ENCODE measurements at places on chromosomes 3 and 15.

DNA sequence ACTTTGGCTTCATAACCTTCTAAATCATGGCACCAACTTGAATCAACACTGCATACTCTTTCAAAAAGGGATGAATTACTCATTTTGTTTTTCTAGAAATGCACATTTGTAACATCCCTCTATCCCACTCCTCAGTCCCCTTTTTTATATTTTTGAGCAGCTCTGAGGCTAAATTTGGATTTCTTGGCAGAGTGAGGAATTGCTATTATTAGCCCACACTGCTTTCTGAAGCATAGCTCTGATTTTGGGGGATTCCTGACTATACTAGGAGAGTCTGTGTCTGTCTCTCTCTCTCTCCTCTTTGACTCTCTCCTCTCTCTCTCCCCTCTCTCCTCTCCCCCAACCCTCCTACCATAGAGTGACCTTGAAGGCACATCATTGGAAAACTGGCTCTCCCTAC, 76.6 kb downstream of the RBPMS2 start:
- DNase-seq: no peak

- no peak for DNase-seq
Observed at GRCh38 chr15:98967916-98968315, 39.7 kb downstream of the PGPEP1L start.

GRCh38 chr15:49628379-49628778, 7.5 kb downstream of the DTWD1 start:
- no peak for DNase-seq

GRCh38 chr3:157101486-157101885, 58.5 kb downstream of the CCNL1 start:
- DNase-seq: no peak

DNA sequence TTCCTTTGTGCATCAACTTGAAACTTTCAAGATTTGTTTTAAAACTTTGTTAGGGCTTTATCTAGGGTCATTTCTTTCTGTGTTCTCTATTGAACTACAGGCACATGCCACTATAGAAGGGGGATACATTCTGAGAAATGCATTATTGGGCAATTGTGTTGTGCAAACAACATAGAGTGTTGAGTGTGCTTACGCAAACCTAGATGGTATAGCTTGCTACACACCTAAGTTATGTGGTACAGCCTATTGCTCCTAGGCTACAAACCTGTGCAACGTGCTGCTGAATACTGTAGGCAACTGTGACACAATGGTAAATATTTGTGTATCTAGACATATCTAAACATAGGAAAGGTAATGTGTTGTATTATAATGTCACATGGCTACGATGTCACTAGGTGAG, 33.0 kb upstream of the KLF13 start:
- DNase-seq: no peak

GRCh38 chr3:35929158-35929557, 289.8 kb downstream of the ARPP21 start:
- DNase-seq: no peak

DNA sequence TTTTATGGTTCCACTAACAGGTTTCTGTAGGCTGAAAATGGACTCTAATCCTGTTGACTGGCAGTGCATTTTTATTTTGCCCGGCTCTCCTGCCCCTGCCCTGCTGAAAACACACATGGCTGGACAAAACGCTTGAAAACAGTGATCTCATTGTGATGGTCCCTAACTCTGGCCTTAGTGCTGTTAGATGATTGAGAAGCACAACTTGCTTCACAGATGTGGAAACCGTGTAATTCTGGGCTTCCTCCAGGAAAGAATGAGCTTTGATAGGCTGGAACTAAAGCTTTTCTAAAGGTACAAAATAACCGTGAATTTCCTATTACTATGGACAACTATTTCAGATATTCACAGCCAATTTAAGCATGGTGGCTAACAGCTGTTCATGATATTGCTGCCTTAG, 121.4 kb downstream of the VGLL3 start:
- DNase-seq: no peak

GRCh38 chr3:46609212-46609721, 3.1 kb upstream of the FAM240A start:
- DNase-seq: no peak

GRCh38 chr3:79125313-79125984, 642.3 kb downstream of the ROBO1 start:
- no peak for DNase-seq

DNA sequence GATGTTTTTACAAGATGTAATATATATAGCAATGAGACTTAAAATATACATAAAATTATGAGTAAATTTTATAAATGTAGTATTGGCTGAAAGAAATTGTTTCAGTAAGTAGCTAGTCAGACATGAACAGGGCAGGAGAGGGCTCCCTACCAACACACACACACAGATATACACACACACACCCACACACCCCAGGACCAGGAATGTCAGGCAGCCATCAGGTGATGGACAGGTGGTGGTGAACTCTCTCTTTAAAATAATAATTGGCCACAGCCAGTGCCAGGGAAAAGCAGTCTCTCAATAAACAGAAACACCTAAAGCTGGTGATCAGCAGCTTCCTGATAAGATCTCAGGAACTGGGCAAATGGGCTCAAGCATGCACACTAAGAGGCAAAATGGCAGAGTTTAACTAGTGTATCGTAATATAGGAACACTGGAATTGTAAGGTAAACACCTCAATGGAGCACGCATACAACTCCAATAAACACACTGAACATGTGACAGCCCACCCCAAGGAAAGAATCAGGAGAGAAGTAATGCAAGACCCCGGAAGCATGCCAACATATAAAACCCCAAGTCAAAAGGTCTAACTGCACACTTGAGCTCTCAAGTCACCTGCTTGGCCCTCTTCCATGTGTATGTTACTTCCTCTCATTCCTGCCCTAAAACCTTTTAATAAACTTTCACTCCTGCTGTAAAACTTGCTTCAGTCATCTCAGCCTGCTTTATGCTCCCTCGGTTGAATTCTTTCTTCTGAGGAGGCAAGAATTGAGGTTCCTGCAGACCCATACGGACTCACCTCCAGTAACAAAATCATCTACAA, 1034.1 kb upstream of the SEMA6D start:
- no peak for DNase-seq

GRCh38 chr3:53170325-53171063, 9.5 kb downstream of the PRKCD start:
- no peak for DNase-seq

DNA sequence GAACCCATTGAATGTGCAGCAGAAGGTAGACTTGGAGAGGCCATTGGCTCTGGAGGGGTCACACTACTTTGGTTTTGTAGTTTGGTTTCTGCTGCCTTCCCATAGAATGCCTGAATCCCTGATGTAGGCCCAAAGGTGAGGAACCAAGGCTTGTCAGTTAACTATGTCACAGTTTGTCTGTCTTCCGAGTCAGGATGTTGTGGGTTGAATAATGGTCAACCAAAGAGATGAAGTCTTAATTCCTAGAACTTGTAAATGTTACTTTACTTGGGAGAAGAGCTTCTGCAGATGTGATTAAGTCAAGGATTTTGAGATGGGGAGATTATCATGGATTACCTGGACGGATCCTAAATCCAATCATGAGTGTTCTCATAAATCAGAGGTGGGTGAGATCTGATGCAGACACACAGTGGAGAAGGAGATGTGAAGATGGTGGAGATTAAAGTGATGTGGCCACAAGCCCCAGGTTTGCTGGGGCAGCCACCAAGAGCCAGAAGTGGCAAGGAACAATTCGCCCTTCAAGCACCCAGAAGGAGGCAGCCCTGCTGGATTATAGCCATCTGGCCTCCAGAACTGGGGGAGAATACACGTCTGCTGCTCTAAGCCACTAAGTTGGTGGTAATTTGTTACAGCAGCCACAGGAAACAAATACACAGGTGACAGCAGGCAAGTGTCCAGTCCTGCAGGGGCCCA, 2.3 kb upstream of the CCR8 start:
- DNase-seq: no peak

DNA sequence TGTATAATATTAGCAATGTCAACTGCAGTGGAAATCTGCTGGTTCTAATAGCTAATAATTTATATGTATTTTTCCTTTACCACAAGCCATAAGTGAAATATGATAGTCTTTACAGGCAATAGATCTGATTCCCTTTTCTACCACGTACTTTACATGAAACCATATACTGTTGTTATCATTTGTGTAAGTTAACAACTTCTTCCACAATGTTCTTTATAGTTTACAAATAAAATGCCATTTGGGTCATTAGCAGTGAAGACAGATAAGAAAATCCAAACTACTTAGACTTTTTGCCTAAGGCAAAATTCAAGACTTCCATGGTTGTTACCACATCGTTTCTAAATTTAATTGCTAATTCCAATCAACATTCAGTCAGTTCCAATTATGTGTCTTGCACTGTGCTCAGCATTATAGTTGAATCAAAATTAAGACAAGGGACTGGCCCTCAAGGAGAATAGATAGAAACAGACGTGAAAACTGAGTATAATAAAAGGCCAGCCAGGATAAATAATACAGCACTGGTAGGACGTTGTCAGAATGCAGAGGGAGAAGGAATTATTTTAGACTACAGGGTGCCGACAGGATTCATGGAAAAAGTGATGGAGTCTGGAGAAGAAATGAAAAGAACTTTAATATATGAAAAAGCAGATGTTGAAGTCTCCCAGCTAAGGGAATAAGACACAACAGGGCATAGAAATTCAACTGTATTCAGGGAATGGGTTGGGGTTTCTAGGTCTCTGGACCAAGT, 249.8 kb downstream of the ALCAM start:
- DNase-seq: no peak

DNA sequence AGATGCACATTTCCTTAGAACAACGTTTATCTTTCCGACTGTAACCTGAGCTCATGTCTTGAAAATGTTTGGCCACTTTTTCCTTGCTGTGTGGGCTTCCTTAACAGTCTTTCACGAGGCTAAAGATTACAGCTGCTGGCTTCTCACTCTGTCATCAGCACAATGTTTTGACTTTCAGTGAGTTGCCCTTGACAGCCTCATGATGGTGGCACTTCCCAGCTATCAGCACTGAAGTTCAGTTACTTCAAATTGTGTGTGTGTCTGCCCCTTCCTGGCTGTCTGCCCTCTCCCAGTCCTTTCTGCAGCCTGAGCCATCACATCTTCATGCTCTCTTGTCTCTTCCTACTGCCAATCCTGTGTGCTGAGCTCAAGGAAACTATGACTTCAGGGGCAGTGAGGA, 152.2 kb downstream of the NTRK3 start:
- no peak for DNase-seq

DNA sequence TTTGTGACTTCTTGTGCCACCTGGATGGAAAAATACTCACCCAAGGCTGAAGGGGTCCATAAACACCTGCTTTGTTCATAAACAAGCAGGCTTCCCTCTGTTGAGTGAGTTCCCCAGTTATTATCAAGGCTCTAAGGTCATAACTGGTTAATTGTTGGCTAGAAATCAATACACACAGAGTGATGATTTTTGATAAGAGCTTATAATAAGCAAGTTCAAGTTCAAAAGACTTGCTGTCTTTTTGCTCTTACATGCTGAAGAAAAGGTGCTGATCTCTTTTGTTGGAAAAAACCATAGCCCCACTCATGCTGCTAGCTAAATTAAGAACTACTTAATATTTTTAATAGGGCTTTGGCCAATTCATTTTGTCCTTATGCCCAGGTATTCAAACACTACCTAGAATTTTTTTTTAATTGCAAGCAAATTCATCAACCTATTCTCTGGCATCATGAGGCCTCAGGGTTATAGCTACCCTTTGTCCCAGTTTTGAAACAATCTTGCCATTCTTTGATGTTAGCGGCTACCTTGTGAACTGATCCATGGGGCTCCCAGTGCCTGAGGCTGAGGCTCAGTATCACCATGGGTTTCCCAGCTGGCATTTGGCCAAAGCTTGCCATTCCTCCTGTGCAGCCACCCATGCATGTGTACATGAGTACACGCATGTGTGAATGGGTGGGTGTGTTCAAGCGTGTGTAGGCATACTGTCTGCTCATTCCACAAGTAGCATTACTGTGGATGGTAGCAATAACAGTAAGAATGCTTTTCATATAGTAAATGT, 127.6 kb upstream of the LPP start:
- DNase-seq: no peak

DNA sequence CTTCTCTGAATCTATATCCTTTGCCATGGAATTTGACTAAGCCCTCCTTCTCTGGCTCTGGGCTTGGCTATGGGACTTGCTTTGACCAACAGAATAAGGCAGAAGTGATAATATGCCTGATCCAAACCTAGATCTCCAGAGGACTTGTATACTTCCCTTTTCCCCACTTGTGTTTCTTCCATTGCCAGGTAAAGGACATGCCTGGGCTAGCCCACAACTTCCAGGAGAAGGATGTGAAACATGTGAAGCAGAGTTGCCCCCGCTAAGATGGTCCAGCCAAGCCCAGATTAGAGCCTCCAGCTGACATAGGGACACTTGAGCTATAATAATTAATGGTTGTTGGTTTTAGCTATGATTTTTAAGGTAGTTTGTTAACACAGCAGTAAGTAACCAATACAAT, 55.1 kb downstream of the FOXB1 start:
- no peak for DNase-seq

GRCh38 chr3:15341030-15341726, 8.8 kb upstream of the SH3BP5 start:
- no peak for DNase-seq

GRCh38 chr3:48662145-48662752, 437 bp downstream of the CELSR3 start:
- no peak for DNase-seq
